ENCODE measurements at places on chromosomes 13 and 19.
A peak's percentile ranks its signal among the peaks of the same experiment; 100 is the strongest.

DNA sequence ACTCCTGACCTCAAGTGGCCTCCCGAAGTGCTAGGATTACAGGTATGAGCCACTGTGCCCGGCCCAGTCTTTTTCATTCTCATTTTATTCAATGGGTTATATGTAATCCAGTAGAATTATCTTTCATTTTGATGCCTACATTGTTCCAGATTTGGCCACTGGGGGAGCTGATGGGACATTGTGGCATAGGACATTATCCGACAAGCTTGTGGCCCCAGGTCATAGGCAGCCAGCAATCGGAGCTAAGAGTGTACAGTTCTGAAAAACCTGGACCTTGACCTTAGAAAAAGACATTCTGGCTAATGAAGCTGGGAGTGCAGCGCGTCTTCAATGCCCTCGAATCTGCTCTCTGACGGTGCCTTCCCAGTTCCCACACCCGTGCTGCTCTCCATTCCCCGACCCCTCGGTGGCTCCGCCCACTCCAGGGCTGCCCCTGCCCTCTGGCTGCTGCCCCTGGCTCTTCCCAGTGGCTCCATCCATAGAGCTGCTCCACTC, 108.7 kb downstream of the TEX29 start:
- no peak for DNase-seq

DNA sequence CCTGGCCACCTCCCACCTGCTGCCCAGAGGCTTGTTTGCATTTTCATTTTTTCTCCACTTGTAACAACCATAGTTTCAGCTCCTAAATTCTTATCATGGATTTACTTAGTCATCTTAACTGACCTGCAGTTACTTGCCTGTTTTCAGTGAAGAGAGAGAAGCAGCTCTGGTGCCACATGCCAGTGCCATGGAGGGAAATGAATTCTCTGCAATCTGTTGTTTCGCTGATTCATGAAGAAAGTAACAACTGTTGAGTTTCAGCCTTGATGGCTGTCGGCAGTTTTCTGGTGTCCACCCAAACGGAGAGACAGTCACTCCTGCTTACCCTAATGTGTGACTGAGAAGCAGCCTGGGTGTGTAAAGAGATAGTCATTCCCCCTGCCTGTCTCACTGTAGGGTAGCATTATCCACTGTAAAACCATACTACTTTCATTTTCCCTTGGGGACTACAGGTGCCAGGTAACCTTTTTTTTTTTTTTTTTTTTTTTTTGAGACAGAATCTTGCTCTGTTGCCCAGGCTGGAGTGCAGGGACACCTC, 116.1 kb downstream of the DNAJC3 start:
- DNase-seq, result no peak

DNA sequence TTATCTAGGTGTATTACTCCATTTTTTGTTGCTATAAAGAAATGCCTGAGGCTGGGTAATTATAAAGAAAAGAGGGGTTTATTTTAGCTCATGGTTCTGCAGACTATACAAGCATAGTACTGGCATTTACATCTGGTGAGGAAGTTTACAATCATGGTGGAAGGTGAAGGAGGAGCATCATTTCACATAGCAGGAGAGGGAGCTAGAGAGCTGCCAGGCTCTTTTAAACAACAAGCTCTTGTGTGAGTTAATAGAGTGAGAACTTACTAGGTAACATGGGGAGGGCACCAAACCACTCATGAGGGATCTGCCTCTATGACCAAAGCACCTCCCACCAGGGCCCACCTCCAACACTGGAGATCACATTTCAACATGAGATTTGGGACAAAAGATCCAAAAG, 221.7 kb upstream of the GPC6 start:
- no peak for DNase-seq

- DNase-seq, result no peak
Observed at GRCh38 chr19:47063874-47064273, 15.4 kb upstream of the TMEM160 start.

GRCh38 chr13:113845055-113845454, 18.8 kb downstream of the GAS6 start:
- no peak for DNase-seq

GRCh38 chr19:13849991-13850909, 26.7 kb upstream of the NANOS3 start:
- DNase-seq, result no peak

DNA sequence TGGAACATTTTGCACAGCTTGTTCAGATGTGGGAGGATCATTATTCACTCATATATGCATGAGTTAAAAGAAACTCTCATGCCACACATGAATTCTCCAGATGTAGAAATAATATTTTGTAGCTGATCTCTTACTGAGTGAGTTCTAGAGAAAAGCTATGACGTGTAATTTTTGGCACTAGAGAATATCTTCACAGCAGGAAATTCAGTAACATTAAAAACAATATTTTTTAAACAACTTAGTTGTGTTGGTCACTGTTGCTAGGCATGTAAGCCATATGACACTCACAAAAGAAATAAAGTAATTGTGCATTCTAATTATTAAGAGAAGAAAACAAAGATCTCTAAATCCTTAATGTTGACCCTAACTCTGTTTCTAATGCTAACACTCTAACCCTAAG, 371.4 kb upstream of the SLC10A2 start:
- no peak for DNase-seq

GRCh38 chr13:111973186-111973585, 93.8 kb upstream of the SOX1 start:
- DNase-seq, result no peak

DNA sequence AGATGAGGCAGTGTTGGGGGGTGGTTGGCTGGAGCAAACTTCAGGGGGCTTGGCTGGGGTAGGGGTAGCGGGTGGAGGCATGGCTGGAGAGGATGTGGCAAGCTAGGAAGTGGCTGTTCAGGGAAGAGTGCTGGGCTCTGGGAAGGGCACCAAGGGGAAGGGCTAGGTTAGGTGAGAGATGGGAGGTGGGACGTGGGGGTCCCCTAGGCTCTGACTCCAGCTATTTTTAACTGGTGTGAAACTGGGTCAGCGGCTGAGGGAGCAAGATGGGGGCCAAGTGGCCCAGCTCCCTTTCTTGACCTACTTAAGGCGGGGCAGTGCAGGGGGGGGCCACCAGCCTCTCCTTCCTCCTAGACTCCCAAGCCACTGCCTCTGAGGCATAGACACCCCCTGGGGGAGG, 7.3 kb downstream of the KCNC3 start:
- DNase-seq, result no peak

- DNase-seq, result no peak
Observed at GRCh38 chr13:23849670-23850069, 39.5 kb downstream of the MIPEP start.

- DNase-seq, result no peak
Observed at GRCh38 chr19:46450737-46451136, 20.6 kb downstream of the PNMA8A start.

GRCh38 chr13:91776611-91777193, 378.3 kb downstream of the GPC5 start:
- DNase-seq, result no peak

DNA sequence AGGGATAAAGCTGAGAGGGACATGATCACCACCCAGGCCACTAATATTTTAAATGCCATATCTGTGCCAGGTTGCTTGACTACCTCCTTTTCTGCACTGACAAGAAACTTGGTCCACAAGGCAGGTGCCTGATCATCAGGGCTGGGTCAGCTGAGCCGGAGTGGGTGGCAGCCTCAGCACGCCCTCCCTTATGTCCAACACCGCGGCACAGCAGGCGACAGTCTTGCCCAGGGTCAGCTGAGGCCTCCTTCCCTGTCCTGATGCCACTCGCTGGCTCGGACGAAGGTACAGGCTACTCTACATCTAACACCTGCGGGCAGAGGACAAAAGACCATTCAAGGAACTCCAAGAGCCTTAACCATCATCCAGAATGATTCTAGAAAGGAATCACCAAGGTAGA, 16.9 kb downstream of the ZC3H4 start:
- no peak for DNase-seq

DNA sequence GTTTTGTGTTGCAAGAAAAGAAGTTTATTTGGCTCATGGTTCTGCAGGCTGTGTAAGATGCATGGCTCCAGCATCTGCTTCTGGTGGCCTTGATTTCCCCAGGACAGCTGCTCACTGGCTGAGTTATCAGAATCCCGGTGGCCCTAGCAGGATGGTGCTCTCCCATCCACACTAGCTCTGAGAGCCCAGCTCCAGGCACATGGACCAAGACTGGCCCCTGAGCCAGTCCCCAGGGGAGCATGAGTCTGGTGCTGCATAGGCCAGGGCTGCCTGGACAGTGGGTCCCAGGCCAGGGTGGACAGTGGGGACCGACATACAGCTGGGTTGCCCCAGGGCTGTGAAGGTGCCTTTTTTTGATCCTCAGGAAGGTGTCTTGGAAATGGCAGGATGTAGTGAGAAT, 10.4 kb downstream of the ADGRE2 start:
- no peak for DNase-seq

DNA sequence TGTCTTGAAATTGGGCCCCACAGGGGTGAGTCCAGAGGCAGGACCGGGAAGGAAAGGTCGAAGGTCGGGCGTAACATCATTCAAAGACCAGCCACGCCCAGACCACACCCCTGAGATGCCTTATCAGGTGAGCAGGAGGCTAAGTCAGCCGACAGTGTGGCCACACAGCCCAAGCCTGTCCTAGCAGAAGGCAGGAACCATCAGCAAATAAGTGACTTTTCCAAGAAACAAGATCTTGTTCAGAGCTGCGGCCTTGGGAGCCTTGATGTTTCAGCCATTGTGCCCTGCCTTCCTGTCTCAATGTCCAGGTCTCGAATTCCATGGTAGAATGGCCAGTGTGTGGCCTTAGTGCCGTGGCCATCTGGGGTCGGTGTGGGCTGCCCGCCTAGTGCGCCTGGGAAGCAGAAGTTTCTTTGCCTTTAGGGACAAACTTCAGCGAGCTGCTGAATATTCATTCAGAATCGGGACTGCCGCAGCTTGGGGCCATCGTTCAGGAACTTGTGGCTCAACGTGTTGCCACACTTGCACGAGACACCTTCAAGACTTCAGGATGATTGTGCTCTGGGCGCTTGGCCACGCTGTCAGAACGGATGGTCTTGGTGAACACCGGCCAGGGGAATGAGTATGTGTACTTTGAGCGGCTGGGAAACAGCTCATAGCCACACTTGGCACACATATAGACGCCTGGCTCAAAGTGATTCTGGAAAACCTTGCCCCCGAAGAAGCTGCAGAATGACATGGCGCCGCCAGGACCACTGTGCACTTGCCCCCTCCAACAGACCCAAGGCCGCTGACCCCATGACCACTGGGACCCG, 6.1 kb upstream of the IFNL4 start:
- no peak for DNase-seq

DNA sequence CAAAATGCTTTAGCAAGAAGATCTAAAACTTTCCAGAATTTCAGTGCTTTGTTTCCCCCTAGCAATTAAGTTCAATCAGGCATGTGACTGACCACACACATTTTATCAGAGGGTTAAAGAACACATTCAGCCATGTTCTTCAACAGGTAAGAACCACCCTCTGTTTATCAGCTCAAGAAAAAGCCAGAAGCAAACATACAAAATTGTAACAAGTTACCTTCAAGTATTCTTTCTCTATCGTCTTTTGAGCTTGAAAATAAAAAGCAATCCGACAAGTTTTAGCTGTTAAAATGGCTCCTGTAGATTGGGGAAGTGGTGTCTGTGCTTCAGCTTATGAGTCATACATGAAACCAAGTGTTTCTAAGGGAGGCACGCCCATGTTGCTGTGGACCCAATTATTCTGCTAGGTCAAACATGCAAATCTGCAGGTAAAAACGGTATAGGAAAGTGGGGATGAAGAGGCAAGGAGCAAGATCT, at the start of gene ELF1:
ELF1 (minus strand) TSS at position 306 of the 477 bp plus-strand sequence. CDS start 37,262 bp downstream, outside the sequence.
- peak; percentile 3 for DNase-seq

GRCh38 chr19:17946965-17947784, 14.4 kb downstream of the CCDC124 start:
- no peak for DNase-seq

DNA sequence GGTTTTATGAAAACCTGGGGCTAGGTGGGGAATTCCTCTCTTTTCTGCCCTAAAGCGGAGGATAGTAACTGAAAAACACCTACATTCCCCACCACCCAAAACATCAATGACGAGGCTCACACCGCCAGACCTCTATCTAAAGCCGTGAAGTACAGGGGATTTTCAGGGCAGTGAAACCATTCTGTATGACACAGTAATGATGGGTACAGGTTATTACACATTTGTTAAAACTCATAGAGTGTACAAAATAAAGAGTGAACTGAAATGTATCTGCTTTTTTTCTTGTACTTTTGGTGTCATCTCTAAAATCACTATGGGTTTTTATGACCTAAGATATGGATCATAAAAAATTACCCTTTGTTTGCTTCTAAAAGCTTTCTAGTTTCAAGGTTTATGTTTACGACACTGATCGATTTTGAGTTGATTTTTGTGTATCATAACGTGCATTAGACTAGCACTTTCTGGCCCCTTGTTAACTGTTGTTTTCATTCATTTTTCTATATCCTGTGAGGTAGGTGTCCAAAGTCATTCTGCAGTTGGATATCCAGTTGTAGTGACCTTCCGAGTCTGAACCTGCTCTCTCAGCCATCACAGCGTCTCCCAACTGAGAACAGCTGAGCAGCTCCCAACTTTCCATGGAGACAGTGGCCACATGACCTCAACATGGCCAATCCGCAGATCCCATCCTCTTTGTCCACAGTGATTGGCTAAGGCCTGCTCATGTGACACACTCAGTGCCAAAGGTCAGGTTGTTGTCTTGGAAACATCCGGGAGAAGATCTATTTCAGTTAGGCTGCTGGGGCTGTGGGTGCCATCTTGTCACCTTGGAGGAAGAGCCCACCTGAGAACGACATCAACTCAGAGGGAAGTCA, 10.3 kb downstream of the MBD3L2B start:
- DNase-seq, result no peak

- DNase-seq, result no peak
Observed at GRCh38 chr13:44044547-44045179, 165.0 kb downstream of the LACC1 start.

GRCh38 chr13:47076500-47076899, 179.6 kb upstream of the HTR2A start:
- DNase-seq, result no peak

DNA sequence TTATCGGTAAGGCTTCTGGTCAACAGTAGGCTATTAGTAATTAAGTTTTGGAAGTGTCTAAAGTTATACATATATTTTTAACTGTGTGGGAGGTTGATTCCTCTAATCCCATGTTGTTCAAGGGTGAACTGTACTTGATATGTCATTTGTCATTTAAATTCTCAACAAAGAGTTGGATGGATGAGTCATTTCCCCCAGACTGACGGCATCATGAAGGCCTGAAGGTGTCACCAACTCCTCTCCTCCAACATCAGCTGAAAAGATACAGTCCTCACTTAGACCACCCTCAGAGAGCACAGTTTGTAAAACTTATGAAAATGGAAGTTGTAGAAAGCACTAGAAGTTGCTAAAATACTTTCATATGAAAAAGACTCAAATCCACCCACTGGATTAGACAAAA, 48.8 kb downstream of the DCLK1 start:
- no peak for DNase-seq

GRCh38 chr13:97844151-97844550, 109.3 kb upstream of the IPO5 start:
- no peak for DNase-seq
